T-cell (primary cell): ENCODE measurements at places on chromosomes 5 and 9. TPM values are rescaled to one million over a fixed set of nuclear protein-coding genes. Genes with fewer than 3 reads are reported as not detected.

UBE2QL1 gene
- not detected for total RNA-seq

VAV2 gene
- 7.5 TPM for total RNA-seq

MYO10 gene
- 0.47 TPM for total RNA-seq

DBH gene
- 0.28 TPM for total RNA-seq

C5orf52 gene
- total RNA-seq = not detected

SLC36A3 gene
- not detected for total RNA-seq

ALDH7A1 gene
- 2.1 TPM for total RNA-seq

ANKRD34B gene
- total RNA-seq = not detected

GABRB2 gene
- total RNA-seq = not detected

TNFSF15 gene
- total RNA-seq = not detected

CATSPER3 gene
- 1.1 TPM for total RNA-seq

NFIB gene
- total RNA-seq = 0.89 TPM

C9 gene
- 0.41 TPM for total RNA-seq

SNCB gene
- total RNA-seq = not detected

SAPCD2 gene
- 1.0 TPM for total RNA-seq

KCNV2 gene
- total RNA-seq = not detected

HDAC3 gene
- 68.5 TPM for total RNA-seq

NUTM2F gene
- not detected for total RNA-seq

HMMR gene
- total RNA-seq = 0.88 TPM

FAM200C gene
- 0.47 TPM for total RNA-seq

CDO1 gene
- not detected for total RNA-seq

ZNF300 gene
- total RNA-seq = 1.5 TPM

HTR4 gene
- total RNA-seq = not detected

GZMA gene
- total RNA-seq = 37.2 TPM

CD72 gene
- total RNA-seq = 4.9 TPM

SPINK13 gene
- total RNA-seq = not detected

ADAMTS12 gene
- 0.03 TPM for total RNA-seq

RGS14 gene
- total RNA-seq = 94.9 TPM

USP20 gene
- total RNA-seq = 140 TPM

VCP gene
- total RNA-seq = 232 TPM

APBA1 gene
- total RNA-seq = 1.8 TPM

UNC13B gene
- total RNA-seq = 0.45 TPM

MEIKIN gene
- 0.22 TPM for total RNA-seq

IFNB1 gene
- total RNA-seq = not detected

TRIP13 gene
- total RNA-seq = 1.2 TPM

RAB3C gene
- not detected for total RNA-seq

RAD23B gene
- 68.4 TPM for total RNA-seq

FBN2 gene
- total RNA-seq = 0.36 TPM

RABGAP1 gene
- 37.8 TPM for total RNA-seq

SPATA31D4 gene
- total RNA-seq = not detected

SGTB gene
- 30.5 TPM for total RNA-seq

SNCAIP gene
- not detected for total RNA-seq

BHMT gene
- 0.38 TPM for total RNA-seq

PPIC gene
- total RNA-seq = not detected

CFAP90 gene
- not detected for total RNA-seq

PCDHB3 gene
- 1.2 TPM for total RNA-seq

CNTFR gene
- total RNA-seq = not detected

PCDHA4 gene
- not detected for total RNA-seq

ISL1 gene
- not detected for total RNA-seq

IARS1 gene
- total RNA-seq = 123 TPM

RASEF gene
- total RNA-seq = not detected

WDR31 gene
- 1.1 TPM for total RNA-seq

NR2F1 gene
- 0.67 TPM for total RNA-seq

ZFP2 gene
- total RNA-seq = 1.8 TPM

RGMB gene
- 16.8 TPM for total RNA-seq

ANGPTL2 gene
- 0.13 TPM for total RNA-seq
